ENCODE measurements at places on chromosomes 13 and 19.

- DNase-seq: no peak
These were observed 42.7 kb downstream of the UTP14C start for GRCh38 chr13:52067237-52067636.

DNA sequence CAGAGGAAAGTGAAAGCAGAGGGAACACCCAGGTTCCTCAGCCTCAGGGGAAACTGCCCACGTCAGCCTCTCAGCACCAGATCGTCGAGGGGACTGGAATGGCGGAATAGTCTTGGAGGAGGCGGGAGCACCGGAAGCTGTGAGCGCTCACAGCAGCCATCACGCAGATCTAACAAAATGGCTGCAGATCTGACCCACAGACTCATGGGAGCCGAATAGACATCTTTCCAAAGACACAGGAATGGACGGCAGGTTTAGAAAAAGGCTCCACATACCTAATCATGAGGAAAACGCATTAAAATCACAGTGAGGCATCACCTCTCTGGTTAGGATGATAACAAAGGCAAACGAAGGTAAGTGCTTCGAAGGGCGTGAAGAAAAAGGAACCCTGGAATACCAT is 11.8 kb upstream of the LILRA2 start:
- no peak for DNase-seq

GRCh38 chr13:34681405-34681955 is 260.6 kb upstream of the NBEA start:
- DNase-seq: no peak

- no peak for DNase-seq
These were observed 418 bp downstream of the ZNF444 start for GRCh38 chr19:56141417-56141993.

GRCh38 chr13:47310401-47310800 is 413.5 kb upstream of the HTR2A start:
- DNase-seq: no peak

DNA sequence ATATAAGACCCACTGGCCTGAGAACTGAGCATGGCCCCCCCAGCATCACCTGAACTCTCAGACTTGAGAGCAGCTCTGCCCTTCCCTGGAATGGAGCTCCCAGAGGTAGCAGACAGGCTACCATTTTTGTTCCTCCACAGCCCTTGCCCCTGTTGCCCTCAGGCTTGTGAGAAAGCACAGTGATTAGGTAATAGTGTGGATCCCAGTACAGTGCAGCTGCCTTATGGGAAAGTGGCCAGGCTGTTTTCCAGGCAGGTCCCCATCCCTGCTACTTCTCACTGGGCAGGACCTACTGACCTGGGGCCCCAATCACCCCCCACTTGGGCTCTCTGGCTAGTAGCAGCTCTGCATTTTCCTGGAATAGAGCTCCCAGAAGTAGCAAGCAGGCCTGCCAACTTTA is 834.0 kb downstream of the DACH1 start:
- no peak for DNase-seq

Measured in stimulated activated CD4-positive, alpha-beta T cell treated with anti-CD3 and anti-CD28 coated beads, Interleukin-1b, Interleukin-23, amount 100 ng/mL, for 48 hours (primary cell).